ENCODE measurements at places on chromosomes 5 and 9.

DNA sequence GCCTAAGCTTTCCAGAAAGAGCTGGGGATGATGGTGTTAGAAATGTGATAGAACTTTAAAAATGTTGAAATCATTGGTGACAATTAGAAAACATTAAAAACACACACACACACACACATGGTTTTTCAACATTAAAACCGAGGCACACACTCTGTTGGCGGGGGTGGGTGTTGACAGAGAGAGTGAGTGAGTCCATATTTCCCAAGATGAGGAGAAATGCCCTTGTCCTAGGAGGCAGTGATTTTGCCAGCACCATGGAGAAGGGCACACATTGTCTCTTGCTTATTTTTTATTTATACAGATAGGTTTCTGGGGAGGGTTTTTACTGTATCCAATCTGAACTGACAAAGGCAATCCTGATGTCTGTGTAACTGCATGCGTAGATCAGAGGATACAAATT lies 152.5 kb downstream of the INSYN2B start:
- no peak for DNase-seq

DNA sequence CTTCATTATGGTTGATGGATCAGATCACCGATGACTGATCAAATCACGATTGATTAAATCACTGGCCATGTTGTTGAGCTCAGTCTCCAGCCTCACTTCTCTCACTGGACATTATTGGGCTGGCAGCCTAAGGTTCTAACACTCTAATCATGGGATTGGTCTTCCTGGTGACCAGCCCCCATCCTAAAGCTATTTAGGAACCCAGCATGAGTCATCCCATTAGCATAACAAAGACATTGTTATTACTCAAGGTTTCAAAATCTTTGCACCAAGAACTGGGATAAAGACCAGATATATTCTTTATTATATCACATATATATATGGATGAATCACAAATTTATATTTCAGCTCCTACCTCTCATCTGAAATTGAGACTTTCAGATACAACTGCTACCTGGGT lies 272.1 kb upstream of the IL12B start:
- DNase-seq: no peak

DNA sequence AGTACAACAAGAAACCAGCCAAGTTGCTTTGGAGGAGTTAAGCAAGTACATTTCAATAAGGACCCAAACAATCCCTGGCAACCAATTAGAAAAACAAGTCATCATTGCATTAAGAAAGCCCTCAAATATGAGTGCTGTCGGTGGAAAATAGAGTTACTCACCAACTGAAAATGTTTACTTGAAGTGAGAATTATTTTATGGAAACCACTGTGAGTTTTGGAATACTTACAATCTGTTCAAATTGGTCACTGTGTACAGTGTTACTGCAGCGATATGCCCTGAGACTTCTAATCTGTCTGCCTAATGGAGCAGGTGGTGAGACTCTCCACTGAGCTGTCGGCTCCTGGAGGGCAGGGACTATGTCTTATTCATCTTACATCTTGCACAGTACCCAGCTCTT lies 1073.2 kb upstream of the DMAC1 start:
- no peak for DNase-seq

DNA sequence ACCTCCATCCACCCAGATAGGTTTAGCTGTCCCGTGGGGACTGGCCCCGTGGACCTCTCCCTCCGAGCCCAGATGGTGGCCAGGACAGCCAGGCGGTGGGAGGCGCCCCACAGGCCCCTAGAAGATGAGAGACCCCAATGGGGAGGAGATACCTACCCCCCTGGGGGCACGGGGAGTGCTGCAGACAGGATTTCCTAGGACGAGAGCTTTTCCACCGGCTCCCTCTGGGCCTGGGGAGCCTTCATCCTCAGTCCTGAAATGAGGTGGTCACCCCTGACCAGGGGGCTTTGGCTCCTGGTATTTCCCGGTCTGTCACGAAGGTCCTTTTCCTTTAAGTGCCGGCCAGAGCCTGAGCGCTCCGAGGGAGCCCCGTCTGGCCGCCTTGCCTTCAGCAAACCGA lies 46.8 kb downstream of the MRPL36 start:
- no peak for DNase-seq

DNA sequence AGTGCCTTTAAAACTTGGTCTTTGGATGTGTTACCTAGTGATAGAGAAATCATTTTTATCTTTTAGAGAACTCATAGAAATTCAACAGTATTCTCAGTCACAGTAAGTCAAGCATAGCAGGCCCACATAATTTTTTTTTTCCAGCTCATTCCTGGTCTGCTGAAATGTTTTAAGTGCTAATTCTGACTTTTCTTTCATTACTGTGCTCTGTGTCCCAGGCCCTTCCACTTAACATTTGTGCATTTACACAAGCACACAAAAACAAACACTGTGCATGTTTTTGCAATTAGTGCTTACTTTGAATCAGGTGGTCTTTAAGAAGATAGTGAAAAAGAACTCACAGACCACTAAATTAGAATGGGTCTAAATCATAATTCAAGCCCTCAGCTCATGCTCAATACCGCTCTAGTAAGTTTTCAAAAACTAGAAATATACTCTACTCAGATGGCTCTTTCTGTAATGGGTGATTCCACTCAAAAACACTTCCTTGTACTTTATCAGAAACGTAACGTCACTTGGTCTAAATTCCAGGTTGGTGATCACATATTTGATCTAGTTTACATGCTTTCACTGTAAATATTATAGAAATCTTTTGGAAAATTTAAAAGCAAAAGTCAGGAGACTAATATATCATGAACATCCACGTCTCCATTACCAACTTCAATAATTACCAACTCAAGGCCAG lies 107.8 kb downstream of the PCSK5 start:
- no peak for DNase-seq

DNA sequence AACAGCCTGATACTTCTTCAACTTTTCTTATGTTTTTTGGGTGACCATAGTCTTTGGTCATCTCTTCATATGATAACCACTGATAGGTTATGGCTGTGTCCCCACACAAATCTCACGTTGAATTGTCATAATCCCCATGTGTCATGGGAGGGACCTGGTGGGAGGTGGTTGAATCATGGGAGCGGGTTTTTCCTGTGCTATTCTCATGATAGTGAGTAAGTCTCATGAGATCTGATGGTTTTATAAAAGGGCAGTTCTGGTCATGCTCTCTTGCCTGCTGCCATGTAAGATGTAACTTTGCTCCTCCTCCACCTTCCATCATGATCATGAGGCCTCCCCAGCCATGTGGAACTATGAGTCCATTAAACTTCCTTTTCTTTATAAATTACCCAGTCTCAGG lies 8.7 kb downstream of the RHOBTB3 start:
- DNase-seq: no peak

Data from activated T-cell treated with anti-CD3 and anti-CD28 coated beads, Interleukin-2, amount 50 U/mL, for 1 hour (primary cell).